ENCODE measurements at places on chromosomes 16 and 17.

- no peak for DNase-seq
Observed at GRCh38 chr17:76909971-76910760, 42.0 kb downstream of the MGAT5B start.

DNA sequence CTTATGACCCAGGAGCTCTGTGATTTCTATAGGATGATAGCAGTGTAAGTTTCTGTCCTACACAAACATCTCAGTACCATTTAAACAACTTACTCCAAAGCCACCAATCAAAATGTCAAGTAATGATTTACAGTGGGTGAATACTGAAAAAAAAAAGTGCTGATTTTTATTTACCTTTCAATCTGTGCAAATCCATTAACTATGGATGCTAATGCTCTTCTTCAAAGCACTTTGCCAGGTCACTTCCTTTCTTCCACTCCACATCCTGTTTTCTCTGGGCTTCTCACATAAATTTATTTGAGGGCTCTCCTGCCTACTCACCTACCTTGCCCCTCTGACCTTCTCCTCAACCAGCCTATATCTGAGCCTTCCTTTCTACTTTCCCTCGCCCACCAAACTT, 101.6 kb downstream of the SKAP1 start:
- no peak for DNase-seq

GRCh38 chr16:88523309-88524161, 46.7 kb upstream of the ZC3H18 start:
- DNase-seq, result no peak

GRCh38 chr16:49362230-49362629, 11.4 kb upstream of the C16orf78 start:
- DNase-seq, result no peak

DNA sequence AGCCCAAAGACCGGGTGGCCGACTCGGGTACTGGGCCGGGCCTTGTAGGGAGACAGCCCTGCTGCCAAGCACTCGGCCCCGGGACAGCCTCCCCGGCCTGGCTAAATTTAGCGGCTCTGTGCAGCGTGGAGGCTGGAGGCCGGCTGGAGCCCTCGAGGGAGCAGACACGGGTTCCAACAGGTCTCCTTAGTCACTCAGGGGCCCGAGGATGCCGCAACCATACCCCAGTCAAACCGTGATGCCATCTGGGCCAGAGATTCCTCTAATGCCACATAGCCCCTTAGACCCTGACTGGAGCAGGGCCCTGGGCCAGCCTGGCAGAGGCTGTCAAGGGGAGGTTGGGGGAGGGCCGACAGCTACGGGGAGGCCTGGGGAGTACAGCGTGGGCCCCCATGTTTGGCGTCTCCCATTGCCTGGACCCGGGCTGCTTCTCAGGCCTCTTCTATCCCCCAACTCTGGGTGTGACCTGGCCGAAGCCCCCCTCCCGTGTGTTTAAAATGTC, 2.9 kb upstream of the P2RX1 start:
- no peak for DNase-seq

DNA sequence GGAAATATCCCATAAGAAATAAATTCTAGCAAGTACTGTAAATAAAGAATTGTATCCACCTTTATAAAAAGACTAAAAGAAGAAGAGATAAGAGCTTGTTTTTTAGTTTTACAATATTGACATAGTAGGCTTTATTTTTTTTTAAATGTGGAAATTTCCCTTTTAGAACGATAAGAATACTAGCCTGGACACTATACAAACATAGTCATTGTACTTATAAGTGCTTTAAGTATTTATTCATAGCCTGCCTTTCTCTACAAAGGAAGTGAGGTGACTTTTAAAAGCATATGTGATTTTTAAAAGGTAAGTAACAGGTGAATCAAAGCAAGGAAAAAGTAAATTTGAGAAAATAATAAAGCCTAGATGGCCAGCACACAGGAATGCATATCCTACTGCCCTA, 17.7 kb downstream of the TOX3 start:
- no peak for DNase-seq

DNA sequence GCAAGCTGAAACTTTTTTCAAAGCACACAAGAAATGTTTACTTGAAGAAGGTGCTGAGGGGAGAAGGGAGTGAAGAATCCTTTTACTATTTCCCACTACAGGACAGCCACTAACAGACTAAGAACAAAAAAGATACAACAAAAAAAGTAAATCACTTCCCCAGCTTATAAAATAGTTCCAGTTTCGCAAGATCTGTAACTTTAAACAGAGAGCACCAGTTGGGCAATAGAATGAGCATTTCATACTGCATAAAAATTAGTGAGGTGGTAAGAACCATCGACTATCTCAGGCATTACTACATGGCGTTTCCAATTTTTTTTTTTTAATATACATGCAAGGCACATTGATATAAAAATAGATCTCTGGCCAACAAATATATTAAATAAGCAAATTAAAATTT, 11.1 kb downstream of the CRYBA1 start:
- DNase-seq, result no peak

- DNase-seq, result no peak
Observed at GRCh38 chr17:37182786-37183465, 192.9 kb upstream of the C17orf78 start.

GRCh38 chr17:13337864-13338371, 263.8 kb downstream of the HS3ST3A1 start:
- DNase-seq, result peak; percentile 32

GRCh38 chr17:41971721-41972523, 5.3 kb downstream of the CNP start:
- DNase-seq, result no peak

- DNase-seq, result no peak
Observed at GRCh38 chr17:36939802-36940312, 2.6 kb downstream of the LHX1 start.

DNA sequence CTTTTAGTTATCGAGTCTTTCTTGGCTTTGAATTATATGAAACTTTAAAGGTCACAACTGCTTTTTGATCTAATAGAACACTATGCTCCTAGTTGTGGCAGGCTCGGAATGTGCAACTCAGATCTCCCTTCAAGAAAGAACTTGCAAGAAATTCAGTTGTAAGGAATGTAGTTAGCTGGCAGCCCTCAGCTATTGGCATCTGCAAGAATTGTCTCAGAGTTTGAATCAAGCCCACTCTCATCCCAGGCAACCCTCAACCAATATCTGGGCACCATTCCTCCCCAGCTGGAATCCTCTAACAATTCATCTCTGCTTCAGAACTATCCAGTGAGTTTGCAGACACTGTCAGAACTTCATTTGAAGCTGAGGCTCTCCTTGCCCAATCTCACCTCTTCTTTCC, 447.2 kb downstream of the KIF2B start:
- DNase-seq, result no peak

GRCh38 chr16:51757124-51757470, 606.0 kb upstream of the SALL1 start:
- no peak for DNase-seq

DNA sequence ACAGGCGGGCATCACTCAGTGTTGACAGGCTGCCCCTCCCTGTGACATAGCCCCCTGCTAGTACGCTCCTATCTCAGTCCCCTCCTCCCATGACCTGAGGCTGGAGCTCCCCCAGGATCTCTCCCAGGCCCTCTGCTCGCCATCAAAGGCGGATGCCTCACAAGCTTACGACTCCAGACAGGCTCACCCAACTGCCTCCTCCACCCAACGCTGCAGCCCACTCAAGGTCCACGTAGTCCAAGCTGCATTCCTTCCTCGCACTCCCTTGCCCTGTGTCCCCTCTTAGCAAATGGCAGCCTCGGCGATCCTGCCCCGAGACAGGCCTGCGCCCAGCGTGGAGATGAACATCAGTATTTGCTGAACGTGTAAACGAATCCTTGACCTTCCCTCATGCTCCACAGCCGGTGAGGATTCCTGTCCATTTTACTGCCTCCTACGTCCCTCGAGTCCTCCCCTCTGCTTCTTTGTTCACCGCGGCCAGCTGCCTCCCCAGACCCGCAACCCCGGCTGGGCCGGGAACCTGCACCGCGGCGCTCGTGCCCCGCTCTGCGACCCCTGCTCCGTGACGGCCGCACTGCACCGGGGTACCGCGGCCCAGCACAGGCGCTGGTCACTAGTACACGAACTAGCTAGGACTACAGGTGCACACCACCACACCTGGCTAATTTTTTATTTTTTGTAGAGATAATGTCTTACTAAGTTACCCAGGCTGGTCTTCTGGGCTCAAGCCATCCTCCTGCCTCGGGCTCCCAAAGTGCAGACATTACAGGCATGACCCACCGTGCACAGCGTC, 838 bp upstream of the TMEM97 start:
- DNase-seq, result no peak

DNA sequence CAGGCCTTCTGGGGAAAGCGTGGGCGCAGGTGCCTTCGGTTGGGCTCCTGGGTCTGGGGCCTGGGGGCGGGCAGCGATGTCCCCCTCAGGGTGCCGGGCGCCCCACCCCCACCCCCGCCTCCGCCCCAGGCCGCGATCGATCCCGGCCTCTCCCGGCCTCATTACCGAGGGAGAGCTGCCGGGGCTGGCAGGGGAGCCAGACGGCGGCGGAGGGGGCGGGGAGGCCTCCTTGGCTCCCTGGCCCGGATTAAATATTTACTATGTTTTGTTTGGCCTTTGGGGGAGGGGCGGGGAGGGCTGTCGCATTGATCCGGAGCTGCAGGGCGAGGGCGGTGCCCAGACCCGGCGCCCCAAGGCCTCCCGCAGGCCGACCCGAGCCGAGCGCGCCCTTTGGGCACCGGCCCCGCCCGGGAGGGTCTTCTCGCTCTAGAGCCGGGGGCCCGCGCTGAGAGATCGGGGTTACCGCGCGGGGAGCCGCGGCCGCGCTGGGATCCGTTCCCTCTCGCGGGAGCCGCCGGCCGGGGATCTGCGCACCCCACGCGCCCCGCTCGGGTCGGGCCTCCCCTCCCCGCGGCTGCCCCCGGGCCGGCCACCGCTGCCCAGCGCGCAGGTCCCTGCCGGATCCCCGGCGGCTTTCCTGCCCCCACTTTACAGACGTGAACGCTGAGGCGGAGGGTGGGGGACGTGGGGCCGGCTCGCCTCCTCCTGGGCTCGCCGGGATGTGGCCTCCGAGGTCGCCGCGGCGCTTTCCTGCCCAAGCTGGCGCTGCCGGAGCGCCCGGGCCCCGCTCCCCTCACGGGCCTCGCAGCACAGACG, 27.0 kb downstream of the RTN4RL1 start:
- no peak for DNase-seq

DNA sequence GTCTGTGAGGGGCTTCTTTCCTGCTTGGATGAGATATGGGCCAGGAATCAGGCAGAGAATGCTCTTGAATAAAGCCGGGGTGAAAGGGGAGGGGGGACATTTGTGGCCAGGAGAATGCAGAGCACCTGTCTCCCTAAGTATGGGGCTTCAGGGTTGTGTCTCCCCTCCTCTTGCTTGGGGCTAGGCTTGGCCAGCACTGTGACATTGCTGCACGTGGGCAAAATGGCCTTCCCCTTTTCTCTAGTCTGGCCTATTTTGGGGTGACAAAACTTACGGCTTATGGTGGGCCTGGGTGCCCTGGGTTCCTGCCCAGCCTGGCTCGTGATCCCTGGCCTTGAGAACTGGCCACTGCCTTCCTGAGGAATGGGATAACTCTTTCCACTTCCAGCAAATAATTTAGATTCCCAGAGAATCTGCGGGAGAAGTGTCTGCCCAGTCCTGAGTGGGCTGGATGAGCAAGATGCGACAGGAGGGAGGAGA, 5.6 kb downstream of the NFE2L1 start:
- DNase-seq, result no peak

DNA sequence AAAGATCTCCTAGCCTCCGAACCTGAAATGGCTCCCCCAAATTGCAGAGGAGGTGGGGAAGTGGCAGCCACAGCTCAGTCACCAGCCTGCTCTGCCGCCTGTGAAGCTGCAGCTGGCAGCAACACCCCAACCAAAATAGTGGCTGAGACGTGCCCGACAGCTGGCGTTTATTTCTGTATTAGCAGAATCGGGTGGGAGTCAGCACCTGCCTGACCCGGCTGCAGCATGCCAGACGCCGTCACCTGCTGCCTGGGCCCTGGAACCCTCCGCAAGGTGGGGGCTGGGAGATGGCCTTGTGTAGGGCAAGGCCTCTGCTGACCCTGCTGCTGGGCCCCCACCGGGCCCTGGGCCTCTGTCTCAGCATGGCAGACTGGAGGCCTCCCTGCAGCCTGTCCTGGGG, 17.5 kb upstream of the PABPN1L start:
- DNase-seq, result no peak

GRCh38 chr17:17021194-17021863, 20.9 kb upstream of the MPRIP start:
- no peak for DNase-seq

DNA sequence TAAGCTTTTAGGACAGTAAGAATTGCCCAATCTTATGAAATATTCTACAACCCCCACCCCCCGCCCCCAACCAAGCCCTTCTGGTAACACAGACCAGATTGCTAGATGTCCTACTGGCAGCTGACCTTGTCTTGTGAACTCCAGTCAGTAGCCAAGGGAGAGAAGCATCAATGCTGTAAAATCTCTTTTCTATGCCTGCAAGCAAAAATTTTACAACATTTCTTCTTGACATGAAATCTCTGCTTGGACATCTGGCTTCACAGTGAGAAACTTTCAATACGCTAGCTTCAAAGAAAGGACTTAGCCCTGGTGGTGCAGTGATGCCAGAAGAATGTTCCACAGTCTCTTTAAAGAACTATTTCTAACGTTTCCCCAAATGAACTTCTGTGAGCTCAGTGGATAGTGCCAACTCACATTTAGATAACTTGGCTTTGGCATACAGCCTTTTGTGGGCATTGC, 169.3 kb upstream of the AXIN2 start:
- DNase-seq, result peak; percentile 90

GRCh38 chr17:60712675-60713074, 35.0 kb downstream of the BCAS3 start:
- DNase-seq, result no peak

DNA sequence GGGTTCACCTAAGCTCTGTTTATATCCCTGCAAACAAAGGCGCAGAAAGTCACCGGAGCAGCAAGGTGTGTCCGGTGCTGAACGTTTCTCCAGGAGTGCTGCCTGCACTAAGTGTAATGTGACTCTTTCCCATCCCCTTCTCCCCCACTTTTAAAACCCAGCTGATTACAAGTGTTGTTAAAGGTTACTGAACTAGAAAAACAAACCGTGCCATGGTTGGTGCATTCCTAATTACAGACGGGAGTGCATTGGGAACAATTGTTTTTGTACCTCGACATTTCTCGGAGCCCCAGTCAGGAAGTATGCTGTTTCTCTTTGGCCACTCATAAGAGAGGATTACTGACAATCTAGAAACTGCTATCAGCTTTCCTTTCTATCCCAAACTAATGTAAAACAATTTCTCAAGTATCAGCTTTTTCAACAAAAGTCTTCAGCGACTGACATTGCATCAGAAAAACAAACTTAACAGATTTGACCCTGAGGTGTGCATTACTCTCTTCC, 441.0 kb upstream of the SALL1 start:
- no peak for DNase-seq

GRCh38 chr17:70775679-70776078, 606.3 kb downstream of the KCNJ2 start:
- DNase-seq, result no peak

GRCh38 chr17:68161644-68162428, 86.0 kb upstream of the AMZ2 start:
- DNase-seq, result no peak
